ENCODE measurements at places on chromosomes 5 and 9.

DNA sequence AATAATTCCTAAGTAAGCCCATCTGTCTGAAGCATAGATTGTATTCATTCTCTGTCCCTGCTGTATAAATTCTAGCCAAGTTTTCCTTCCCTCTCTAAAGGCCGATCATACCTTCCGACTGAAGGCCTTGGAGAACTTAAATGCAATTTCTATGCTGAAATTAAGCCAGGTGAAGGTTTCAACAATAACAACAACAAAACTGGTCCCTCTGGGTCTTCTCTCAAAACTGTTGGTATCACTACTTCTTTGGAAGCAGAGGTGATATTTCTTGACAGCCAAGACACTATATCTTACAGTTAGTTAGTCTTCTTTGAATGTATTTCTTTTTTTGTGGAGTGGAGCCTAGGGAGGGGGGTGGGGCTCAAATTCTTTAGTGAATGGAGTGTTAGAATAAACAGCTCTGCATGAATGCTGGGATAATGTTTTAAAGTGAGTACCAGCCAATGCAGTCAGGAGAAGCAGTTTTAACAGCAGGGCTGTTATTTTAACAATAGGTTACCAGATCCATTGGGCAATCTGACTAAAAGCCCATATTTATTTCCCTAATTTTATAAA is 508.9 kb downstream of the EBF1 start:
- DNase-seq: no peak

- no peak for DNase-seq
Measured at GRCh38 chr5:65382582-65382981, 99.1 kb downstream of the ADAMTS6 start.

- peak; percentile 12 for DNase-seq
Measured at GRCh38 chr5:132020568-132021339, 9.3 kb upstream of the ACSL6 start.

DNA sequence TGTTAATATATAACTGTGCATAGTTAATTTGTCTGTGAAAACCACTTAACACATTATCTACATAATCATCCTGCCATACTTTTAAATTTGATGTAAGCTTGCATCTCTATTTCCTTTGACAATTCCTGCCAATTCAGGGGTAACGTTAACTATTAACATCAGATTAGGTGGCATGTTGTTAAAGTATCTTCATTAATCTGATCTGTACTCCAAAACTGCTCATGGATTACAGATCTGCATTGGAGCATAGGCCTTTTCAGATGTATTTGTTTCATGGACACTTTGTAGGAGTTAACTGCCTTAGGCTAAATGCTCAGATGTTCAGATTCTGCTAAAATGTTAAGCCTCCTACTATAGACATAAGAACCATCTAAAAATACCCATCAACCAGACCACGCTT is 3.1 kb downstream of the RPS6 start:
- no peak for DNase-seq

- no peak for DNase-seq
Measured at GRCh38 chr9:38765101-38765500, 45.2 kb upstream of the FAM240B start.

- DNase-seq: no peak
Measured at GRCh38 chr5:96243203-96243602, 189.8 kb downstream of the PCSK1 start.

- DNase-seq: no peak
Measured at GRCh38 chr5:168706655-168707069, 127.5 kb upstream of the PANK3 start.

DNA sequence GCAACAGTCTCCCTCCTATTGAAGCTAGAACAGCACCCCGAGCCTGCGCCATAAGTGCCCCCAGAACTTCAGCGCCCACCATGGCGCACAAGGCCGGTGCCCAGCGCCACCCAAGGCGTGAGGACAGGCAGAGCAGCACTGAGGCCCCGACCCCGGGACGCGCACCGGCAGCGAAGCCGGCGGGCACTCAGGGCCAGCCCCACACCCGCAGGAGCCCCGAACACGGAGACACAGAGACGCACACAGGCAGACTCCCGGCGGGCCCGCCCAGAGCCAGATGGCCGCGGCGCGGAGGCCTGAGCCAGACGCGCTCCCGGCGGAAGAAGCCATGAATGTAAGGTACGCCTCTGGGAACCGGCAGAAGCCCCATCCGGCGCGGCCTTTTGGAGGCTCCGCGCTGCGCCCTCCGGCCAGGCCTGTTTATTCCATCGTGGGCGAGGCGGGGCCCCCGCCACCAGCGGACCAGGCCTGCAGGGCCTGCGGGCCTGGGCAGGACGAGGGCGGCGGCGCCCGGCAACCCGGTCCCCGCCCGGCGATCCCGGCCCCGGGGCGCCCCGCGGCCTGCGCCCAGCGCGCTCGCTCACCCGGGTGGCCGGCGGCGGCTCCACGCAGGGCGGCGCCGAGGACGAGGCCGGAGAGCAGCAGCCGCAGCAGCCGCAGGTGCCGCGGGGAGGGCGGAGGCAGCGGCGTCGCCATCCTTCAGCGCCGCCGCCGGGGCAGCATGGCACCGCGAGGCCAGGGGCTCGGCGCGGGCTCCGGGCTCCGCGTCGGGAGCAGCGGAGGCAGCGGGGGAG is 486 bp downstream of the NPDC1 start:
- no peak for DNase-seq

- DNase-seq: peak; percentile 2
Measured at GRCh38 chr5:100731768-100732167, 171.3 kb downstream of the ST8SIA4 start.

DNA sequence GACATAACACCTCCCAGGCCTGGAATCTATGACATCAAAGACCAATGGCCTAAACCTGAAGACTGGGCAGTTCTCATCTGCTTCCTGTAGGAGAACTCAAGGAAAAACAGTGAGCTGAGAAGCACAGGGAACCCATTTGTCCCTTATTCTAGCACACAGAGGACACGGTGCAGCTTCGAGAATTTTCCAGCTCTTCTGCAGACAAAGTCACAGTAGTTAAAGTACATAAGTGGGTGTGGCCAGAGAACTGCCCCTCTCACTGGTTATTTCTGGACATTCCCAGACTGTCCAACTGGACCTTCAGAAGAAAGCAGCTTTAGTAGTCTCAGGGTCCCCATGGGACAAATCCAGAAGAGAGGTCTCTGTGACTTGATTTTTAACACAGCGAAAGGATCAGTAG is 114.6 kb downstream of the KLHL3 start:
- DNase-seq: no peak

- no peak for DNase-seq
Measured at GRCh38 chr5:111635916-111636570, 121.0 kb downstream of the NREP start.

- no peak for DNase-seq
Measured at GRCh38 chr9:20238921-20239320, 383.4 kb downstream of the MLLT3 start.

GRCh38 chr5:32182463-32183063 is 8.4 kb upstream of the GOLPH3 start:
- no peak for DNase-seq

DNA sequence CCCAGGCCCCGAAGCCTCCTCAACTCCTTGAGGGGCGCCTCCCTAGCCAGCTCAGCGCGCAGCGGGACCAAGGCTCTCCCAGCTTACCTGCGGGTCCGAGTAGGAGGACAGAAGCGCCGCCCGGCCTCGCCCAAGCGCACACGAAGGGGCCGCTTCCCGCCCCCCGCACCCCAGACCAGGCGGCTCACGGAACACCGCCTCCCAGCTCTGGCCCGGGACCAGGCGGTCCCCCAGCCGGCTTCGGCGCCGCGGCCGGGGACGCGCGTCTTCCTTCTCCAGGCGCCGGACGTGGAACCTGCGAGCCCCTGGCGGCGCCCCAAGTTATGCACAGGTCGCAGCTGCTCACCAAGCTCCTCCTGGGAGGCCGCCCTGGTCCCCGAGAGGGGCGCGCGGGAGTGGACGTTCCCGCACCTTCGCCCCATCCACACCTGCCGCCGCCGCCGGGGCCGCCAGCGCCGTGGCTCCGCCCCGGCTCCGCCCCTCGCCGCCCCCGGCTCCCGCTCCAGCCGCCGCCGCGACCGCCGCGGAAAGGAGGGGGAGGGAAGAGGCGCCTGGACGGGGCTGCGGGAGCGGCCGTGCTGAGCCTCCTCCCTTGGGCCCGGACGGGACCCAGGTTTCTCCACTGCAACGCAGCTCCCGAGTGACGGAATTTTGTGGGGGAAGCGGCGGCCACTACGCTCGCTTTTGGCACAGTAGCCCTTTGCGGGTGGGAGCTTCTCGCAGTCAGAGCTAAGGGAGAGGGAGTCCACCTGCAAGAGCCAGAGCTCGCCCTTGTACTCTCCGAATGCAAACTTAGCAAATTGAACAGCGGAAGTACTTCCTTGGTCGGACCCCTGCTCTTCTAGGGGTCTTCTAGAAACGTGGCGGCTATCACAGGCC is 77.5 kb upstream of the IFNE start:
- peak; percentile 50 for DNase-seq

DNA sequence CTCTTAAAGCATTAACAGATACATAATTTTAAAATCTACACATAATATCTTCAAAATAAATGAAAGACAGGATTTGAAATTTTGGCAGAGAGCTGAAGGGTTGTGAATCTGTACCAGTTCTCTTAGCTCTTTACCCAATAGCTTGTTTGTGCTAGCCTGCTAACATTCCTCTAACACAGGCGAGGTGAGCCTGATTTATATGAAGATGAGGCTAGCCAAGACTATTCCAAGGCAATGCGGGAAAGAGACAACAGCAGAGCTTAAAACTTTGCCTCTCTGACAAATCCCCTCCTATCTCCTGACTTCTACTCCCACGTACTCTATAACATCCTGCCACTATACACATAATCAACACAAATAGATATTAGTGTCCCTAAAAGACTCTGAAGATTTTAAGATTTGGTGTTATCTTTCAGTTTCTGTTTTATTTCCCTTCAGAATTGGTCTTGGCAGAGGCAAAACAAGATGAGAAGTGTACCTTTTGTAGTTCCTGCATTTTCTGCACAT is 745.6 kb upstream of the ZNF608 start:
- no peak for DNase-seq

GRCh38 chr5:100667161-100667630 is 132.0 kb downstream of the FAM174A start:
- no peak for DNase-seq

- no peak for DNase-seq
Measured at GRCh38 chr9:110742741-110743371, 74.3 kb downstream of the MUSK start.

- DNase-seq: no peak
Measured at GRCh38 chr5:174624733-174625522, 99.5 kb upstream of the MSX2 start.

- peak; percentile 30 for DNase-seq
Measured at GRCh38 chr9:134243778-134244467, 79.6 kb upstream of the RNU6ATAC start.

- DNase-seq: no peak
Measured at GRCh38 chr5:19208397-19208796, 779.6 kb downstream of the CDH18 start.

GRCh38 chr9:134693641-134694367 is 52.2 kb downstream of the COL5A1 start:
- no peak for DNase-seq

GRCh38 chr5:19122923-19123322 is 865.1 kb downstream of the CDH18 start:
- DNase-seq: no peak

- no peak for DNase-seq
Measured at GRCh38 chr5:107658528-107658927, 12.2 kb downstream of the EFNA5 start.

GRCh38 chr5:132294728-132295504 is 722 bp downstream of the SLC22A4 start:
- peak; percentile 81 for DNase-seq
